ENCODE measurements at places on chromosomes 7 and 10.

DNA sequence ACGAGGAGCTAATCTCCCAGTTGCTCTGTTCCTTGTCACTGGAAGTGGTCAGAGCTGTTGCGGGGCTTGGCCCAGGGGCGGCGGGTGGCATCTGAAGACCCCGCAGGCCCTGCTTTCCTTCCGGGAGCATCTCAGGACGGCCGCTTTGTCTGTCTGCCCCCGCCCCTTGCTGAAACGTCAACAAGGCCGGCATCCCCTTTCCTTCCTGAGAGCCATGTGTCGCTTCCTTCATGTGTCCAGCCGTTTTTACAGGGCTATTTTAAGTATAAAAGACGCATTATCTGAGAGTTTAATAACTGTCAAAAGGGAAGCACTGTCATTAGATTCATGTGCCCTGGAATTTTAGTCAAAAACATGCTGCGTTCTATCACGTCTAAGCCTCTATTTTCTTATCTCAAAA lies 110.4 kb downstream of the CUX1 start:
- DNase-seq, result no peak

GRCh38 chr7:129948877-129949291 lies 3.9 kb downstream of the UBE2H start:
- peak; percentile 95 for DNase-seq

DNA sequence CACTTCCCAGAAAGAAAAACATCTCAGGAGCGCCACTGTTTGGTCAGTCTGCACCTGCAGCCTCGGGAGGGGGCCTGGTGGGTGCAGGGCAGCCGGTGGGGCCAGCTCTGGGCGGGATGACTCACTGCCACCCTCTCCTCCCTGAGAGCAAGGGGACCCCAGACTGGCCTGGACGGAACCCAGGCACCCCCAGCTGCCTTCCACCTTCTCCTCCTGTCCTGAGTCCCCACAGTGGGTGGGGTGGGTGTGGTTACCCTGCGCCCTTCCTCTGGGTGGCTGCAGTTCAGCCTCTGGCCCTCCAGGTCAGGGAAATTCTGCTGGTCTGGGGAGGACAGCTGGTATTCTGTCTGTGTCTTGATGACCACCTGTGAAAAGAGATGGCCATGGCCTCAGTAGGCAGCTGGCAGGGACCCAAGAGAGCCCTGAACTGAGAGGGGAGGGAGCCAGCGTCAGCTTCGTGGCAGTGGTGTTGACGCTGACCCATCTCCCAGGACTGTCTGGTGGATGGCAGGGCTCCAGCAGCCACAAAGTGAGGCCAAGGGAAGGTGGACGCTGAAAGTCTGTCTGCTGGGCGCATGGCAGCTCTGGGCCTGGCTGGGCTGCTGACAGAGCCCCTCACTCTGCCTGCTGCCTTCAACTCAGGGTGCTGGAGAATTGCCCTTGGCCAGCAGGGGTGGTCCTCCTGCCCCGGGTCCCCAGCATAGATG lies 8.9 kb downstream of the CALY start:
- DNase-seq, result no peak

DNA sequence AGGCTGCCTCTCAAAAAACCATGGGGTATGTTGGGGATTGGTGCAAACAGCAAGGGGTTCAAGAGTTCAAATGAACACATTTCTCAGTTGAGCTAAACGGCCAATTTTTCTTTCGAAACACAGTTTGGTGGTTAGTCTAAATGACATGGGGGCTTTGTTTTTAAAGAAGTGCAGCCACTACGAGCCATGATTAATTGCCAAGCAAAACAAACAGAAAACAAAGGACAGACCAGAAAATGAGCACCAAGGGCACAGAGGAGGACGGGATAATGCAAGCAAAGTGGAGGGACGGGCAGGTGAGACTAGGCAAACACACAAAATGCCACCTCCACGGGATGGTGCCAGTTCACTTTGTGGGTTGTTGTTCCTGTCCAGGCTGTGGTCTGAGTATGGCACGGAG lies 64.5 kb upstream of the PDLIM1 start:
- no peak for DNase-seq

GRCh38 chr7:106419455-106420182 lies 134.8 kb upstream of the NAMPT start:
- no peak for DNase-seq

DNA sequence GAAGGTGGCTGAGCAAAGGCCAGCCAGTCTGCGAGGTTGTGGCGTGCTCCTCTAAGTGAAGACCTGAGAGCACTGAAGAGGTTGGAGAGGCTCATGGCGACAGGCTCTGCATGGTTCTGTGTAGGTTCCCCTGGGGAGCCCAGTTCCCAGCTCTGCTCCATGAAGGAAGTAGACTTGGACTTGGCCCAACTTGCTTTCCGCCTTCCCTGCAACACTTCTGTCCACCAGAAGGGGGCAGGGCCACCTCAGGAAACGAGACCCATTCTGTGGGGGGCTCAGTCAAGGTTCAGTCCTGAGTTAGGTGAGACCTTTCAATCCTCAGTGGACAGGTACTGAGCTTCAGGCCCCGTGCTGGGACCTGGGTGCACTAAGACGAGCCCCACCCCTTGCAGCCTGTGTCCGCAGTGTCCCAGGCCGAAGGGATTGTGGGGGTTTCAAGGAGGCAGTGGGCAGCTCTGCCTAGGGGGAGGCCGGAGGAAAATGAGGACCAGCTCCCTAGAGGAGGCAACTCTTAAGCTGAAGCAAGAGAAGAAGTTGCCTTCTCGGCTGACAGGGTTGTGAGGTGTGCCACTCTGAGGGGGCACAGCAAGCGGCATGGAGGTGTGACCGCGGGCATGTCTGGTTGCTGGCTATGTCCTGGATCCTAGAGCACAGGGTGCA lies 15.0 kb upstream of the PCBD1 start:
- peak; percentile 39 for DNase-seq

Measured in fibroblast of gingiva (primary cell).